ENCODE measurements at places on chromosomes 3 and 15. TPM values are rescaled to one million over a fixed set of nuclear protein-coding genes. Genes with fewer than 3 reads are reported as not detected.

Gene ZDHHC3
- 58.3 TPM for total RNA-seq

Gene ZNF654
- 20.7 TPM for total RNA-seq

Gene LSAMP
- 0.64 TPM for total RNA-seq

Gene CCDC14
- 69.6 TPM for total RNA-seq

Gene EID1
- total RNA-seq = 191 TPM

Gene TTLL13
- under 0.01 TPM for total RNA-seq

Gene P2RY1
- 0.32 TPM for total RNA-seq

Gene CADM2
- total RNA-seq = 0.32 TPM

Gene LCMT2
- 11.2 TPM for total RNA-seq

Gene RYR3
- total RNA-seq = not detected

Gene GP5
- not detected for total RNA-seq

Gene SLC35A5
- total RNA-seq = 56.6 TPM

Gene CLDN11
- 411 TPM for total RNA-seq

Gene CFAP20DC
- total RNA-seq = 1.7 TPM

DNA sequence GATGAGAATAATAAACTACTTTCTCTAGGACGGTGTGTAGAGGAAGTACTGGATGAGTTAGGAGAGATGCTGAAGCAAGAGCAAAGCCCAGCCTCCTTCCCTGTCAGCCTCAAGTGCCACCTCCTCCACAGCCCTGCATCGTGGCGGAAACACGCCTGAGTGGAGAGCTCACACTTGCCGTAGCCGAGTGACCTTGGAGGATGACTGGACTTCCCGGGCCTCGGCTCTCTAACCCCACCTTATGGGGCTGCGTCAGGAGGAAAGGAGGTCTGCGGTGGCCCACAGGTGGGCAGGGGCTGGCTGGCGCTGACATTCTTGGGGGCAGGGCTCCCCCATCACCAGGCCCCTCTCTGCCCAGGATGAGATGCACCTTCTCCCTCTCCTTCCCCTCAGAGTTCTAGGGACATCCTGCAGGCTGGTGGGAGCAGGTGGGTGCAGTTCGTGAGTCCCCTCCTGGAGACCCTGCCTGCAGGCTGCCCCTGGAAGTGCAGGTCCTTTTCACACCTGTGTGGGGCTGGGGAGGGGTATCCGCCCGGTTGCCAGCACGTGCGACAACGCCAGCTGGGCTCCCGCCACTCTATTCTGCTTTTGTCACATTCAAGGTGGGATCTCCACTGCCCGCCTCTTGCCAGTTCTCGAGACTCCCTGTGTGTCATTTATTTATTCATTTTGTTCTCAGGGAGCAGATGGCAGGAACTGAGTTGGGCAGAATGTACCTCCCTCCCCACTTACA is 175.2 kb downstream of the MEGF11 start:
- DNase-seq = no peak

GRCh38 chr15:77676569-77677375 is 44.1 kb upstream of the LINGO1 start:
- DNase-seq = no peak

- no peak for DNase-seq
Measured at GRCh38 chr15:58880320-58880719, 53.2 kb downstream of the SLTM start.

- DNase-seq = no peak
Measured at GRCh38 chr15:60395276-60396011, 2.3 kb downstream of the ANXA2 start.

- DNase-seq = peak; percentile 31
Measured at GRCh38 chr3:56144805-56145204, 323.5 kb downstream of the ERC2 start.

GRCh38 chr3:184561913-184562877 is 610 bp downstream of the EPHB3 start:
- DNase-seq = no peak

GRCh38 chr15:40469776-40470390 is 901 bp upstream of the CHST14 start:
- DNase-seq = no peak

GRCh38 chr3:33047842-33048834 is 48.8 kb downstream of the GLB1 start:
- no peak for DNase-seq

- DNase-seq = peak; percentile 70
Measured at GRCh38 chr3:115814778-115815380, 191.6 kb downstream of the GAP43 start.

GRCh38 chr3:5314897-5315296 is 127.4 kb downstream of the EDEM1 start:
- no peak for DNase-seq

GRCh38 chr15:89333959-89334509 is 590 bp downstream of the POLG start:
- no peak for DNase-seq

DNA sequence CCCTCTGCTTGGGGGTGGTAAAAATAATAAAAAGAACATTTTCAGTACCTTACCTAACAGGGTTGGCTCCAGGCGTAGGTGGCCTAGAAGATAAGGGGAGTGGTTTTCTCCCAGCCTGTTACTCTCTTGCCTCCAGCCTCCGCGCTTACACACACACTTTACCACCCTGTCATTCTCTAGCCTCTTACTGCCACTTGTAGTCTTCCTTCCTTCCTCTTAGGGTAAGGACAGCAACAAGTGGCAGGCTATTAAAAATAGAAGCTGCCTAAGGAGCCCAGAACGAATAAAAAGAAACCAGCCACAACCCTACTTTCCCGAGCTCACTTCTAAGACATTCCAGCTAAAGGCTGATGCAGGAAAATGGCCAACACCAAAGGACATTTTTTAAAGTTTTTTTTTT is 9.6 kb upstream of the LIPH start:
- DNase-seq = no peak

- no peak for DNase-seq
Measured at GRCh38 chr3:133695560-133696171, 33.9 kb upstream of the TOPBP1 start.

DNA sequence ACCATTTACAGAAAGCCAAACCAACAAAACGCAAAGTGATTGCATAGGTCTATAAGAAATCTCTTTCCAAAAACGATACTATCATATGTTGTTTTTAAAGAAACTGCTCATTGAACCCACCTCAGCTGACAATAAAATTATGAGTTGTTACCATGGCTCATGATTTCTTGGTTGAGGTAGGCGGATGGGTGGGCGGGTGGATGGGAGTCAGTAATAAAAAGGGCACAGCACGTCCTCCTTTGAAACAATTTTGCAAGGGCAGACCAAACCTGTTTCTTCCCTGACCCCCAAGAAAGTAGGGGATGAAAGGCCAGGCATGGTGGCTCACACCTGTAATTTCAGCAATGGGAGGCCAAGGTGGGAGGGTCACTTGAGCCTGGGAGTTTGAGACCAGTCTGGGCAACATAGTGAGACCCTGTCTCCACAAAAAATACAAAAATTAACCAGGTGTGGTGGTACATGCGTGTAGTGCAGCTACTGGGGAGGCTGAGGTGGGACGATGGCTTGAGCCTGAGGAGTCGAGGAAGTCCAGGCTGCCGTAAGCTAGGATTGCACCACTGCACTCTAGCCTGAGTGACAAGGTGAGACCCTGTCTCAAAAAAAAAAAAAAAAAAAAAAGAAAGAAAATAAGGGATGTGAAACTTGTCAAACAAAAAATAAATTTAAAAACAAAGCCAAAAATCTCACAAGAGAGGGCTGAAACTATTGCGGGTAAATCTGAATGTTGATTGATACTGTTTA is 2.1 kb downstream of the ABHD10 start:
- DNase-seq = no peak

DNA sequence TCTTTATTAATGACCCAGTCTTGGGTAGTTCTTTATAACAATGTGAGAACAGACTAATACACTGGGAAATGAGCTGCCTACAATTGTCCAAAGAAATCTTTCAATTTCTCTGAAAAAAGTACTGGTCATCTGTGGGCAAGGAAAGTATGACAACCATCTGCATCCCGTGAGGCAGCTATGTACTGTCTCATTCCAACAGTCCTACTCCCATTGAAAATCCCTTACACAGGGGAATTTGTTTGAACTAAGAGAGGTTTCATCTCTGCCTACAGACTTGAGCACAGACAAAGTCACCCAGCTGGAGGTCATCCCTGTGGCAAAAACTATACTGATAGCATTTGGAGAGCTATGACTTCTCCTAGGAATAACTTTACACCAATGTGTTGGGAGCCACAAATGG is 27.1 kb downstream of the SHC4 start:
- DNase-seq = peak; percentile 52

DNA sequence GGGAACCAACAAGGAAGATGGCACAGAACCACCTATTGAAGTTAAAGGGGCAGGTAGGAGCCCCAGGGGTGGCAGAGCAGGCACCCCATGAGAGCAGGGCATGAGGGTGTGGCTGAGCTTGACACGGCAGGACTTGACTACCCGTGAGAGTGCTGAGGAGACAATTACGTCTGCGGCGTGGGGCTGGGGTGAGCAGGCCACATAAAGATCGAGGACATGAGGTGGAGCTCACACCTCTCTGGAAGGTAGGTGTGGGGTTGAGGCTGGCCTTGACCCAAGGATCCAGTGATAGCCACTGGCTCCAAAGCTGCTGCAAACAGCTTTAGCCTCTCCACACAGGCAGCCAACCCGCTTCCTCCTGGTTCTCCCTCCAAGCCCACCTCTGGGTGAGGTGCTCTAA is 64.5 kb downstream of the PCSK6 start:
- no peak for DNase-seq

DNA sequence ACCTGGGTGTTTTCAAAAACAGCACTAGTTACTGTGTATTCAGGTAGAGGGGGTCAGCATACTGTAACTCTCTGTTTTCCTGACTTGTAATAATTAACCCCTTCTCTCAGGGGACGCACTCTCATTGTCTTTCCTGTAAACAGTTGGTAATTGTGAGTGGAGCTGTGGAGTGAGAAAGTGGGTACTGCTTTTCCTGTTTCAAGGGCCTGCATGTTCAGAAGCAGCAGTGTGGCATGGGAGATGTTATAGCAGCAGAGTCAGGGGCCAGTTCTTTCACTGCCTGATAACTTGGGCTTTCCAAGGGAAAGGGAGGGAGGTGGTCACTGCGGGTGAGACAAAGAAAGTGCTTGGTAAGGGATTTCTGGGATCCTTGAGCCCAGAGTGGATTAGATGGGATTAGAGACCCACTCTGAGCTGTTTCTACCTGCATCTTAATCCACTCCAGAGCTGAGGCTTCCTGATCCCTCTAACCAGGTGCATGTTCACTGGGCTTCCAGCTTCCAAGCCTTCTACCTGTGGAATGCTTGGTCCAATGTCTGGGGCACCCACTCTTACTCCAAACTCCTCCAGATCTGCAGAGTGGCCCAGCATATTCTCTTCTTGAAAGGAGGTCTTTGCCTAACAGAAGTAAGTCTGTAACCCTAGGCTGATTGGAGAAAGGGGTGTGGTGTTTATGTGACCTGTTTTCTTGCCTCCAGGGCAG is 105.2 kb downstream of the RPLP1 start:
- DNase-seq = no peak

GRCh38 chr3:98750276-98750919 is 12.7 kb upstream of the ST3GAL6 start:
- DNase-seq = no peak

GRCh38 chr15:48671103-48672022 is 25.9 kb upstream of the FBN1 start:
- peak; percentile 22 for DNase-seq

DNA sequence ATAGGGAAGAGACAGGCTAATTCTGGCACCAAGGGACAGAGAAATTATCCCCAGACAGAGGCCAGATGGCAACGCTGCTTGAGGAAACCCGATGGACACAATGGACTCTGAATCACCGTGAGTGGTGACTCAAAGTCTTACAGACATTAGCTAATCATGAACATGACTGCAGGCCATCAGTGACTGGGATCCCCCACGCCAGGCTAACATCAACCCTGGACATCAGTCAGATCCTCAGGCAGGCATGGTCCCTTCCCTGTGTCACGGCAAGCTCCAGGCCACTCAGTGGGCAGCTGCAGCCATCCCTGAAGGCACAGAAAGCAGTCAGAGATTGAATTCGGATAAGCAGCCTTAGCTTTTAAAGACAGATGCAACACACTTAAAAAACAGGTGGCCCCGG is 23.8 kb upstream of the OXTR start:
- peak; percentile 37 for DNase-seq

DNA sequence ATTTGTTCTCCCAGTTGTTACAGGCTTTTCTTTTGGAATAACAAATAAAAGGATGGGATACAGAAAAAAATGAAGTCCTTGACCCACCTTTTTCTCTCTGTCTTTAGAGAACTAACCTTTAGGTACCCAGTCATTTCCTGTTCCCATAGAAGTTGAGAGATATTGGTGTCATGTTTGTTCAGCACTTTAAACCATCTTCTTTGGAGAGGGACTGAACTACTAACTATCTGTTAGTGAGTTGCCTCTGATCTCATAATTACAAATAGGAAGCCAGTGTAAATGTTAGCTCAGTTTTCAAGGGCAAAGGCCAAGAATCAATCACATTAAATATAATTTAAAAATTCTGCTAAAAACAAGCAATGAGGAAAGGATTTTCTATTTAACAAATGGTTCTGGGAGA is 72.9 kb upstream of the DCBLD2 start:
- no peak for DNase-seq

DNA sequence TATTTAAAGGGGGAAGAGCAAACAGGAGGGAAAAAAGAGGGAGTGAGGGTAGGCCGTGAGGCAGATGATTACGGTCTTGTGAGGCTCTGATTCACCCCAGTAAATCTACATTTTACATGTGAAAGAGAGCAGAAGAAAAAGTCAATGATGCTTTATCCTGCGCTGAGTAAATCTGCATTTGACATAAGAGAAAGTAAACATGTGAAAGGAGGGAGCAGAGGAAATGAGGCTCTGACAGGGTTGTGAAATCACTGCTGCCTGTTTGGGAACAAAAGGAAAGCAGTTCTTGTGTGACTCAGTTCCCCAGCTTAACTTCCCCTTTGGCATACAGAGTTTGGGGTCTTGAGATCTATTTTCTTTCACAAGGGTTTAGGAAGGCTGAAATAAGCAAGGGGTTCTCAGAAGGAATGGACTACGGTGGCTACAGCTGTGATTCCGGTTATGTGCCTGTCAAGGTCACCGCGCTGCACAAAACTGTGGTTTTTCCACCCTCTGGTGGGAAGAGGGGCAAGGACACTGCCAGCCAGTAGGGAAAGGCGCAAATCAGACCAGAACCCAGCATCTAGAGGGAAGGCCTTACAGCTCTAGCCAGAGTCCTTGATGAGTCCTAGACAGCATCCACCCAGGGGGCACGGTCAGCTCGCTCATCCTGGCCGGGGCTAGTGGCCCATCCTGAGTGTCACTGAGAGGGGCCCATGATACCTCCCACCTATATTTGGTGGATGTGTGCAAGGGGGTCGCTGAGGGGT is 18.9 kb upstream of the HCN4 start:
- DNase-seq = peak; percentile 69

DNA sequence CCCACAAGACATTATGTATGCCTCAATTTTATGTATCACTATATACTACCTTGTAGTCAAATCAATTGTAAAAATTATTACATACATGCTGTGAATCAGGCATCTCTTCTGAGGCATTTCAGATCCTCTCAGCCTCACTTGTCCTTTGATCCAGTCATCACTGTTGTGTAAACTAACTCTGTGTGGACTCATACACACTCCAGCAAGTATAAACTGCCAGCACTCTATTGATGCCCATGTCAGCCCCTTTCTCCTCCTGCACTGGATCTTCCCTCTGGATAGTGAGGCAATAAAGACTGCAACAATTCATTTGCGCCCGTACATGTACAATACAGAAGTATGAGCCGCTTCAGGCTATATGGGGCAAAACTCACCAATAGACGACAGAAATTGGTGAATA is 364.7 kb upstream of the TGFBR2 start:
- no peak for DNase-seq
